ENCODE measurements at places on chromosomes 6 and 20.

DNA sequence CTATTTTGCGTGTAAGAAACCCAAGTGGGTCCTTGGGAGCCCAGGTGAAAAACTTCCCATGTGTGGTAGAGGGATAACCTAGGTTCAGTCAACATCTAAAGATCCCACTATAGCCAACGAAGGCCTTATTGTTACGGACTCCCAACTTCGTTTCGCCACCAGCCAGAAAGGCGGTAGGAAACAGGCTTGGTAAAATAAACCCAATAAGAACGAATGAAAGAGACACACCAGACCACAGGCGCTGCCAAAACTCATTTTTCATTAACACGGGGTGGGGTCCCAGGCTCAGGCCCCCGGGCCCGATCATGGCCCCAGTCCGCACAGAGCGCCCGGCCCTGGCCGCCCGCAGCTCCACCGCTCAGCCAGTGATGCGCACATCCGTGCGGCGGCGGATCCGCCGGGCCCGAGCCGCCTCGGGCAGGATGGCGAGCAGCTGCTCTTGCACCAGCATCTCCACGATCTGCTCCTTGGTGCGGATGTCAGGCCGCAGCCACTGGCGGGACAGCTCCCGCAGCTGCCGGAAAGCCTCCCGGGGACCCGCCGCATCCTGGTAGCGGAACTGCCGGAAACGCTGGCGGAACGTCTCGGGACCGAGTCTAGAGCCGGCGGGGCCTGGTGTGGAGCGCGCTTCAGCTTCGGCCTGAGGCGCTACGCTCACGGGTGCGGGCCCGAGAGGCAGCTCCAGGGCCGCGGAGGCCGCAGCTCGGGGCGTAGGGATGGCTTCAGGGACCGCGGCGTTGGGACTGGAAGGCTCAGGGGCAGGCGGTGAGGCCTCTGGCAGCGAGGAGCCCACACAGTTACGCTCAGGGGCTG, 709 bp downstream of the SCAND1 start:
- DNase-seq, result no peak

DNA sequence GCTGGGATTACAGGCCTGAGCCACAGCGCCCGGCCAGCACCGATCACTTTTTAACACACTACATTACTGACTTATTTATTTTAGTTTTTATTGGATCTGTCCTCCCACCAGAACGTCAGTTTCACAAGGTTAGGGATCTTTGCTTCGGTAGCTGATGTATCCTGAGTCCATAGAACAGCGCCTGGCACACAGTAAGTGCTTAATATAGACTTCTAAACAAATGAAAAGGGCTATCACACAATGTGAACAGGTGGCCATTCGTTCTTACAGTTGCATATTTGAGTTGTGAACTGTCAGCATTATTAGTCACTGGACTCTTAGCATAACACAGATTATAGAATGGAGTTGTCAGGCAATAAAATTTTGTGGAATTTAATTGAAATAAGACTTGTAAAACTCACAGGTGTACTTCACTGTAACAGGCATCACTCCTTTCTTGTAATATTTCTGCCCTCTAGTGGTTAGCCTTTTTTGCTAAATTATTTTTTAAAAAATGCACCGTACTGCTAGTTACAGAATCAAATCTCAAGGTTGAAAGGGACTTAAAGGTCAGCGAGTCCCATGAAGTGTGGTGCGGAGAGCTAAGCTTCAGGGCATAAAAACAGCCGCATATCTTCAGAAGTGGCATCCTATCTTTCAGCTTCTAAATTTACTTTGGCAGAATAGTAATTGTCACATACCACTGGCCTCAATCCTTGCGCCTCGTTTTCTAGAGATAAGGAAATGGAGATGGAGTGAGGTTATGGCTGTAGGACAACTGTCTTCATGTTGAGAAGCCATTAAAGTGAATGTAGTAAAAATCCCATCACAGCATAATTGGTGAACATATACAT, 3.4 kb upstream of the TBC1D7 start:
- DNase-seq, result no peak

DNA sequence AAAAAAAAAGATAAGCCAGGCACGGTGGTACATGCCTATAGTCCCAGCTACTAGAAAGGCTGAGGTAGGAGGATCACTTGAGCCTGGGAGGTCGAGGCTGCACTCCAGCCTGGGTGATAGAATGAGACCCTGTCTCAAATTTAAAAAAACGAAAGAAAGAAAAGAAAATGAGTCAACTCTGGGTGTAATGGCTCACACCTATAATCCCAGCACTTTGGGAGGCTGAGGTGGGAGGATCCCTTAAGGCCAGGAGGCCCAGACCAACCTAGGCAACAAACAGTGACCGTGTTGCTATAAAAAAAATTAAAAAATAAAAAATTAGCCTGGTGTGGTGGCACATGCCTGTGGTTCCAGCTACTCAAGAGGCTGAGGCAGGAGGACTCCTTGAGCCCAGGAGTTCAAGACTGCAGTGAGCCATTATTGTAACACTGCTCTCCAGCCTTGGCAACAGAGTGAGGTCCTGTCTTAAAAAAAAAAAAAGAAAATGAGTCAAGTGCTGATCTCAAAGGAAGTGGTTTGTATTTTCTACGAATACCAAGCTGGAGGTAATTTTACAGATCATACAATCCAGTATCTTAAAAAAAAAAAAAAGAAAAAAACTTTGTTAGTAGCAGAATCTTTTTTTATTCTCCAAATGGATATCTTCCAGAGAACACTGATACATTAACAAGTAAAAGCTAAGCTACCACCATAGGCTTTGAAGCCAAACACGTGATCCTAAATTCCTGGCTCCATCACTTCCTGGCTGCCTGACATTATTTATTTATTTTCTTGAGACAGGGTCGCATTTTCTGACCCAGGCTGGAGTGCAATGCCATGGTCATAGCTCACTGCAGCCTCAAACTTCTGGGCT, 5.7 kb downstream of the COMMD7 start:
- no peak for DNase-seq

GRCh38 chr6:107629548-107630129, 139.7 kb downstream of the SOBP start:
- DNase-seq, result peak; percentile 59

GRCh38 chr6:43455531-43456428, at the start of gene DLK2:
TSS of gene DLK2 (minus strand) at chr6:43455548. CDS start at chr6:43454825, 723 bp downstream.
- no peak for DNase-seq

DNA sequence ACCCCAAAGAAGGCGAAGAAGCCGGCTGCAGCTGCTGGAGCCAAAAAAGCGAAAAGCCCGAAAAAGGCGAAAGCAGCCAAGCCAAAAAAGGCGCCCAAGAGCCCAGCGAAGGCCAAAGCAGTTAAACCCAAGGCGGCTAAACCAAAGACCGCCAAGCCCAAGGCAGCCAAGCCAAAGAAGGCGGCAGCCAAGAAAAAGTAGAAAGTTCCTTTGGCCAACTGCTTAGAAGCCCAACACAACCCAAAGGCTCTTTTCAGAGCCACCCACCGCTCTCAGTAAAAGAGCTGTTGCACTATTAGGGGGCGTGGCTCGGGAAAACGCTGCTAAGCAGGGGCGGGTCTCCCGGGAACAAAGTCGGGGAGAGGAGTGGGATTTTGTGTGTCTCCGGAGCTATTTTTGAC, 69.6 kb downstream of the HFE start:
- peak; percentile 13 for DNase-seq

GRCh38 chr6:124676033-124676432, 286.2 kb upstream of the RNF217 start:
- no peak for DNase-seq

- DNase-seq, result no peak
Observed at GRCh38 chr20:44174996-44175765, 11.8 kb downstream of the JPH2 start.

- DNase-seq, result peak; percentile 80
Observed at GRCh38 chr6:14924126-14925024, 321.5 kb upstream of the JARID2 start.

DNA sequence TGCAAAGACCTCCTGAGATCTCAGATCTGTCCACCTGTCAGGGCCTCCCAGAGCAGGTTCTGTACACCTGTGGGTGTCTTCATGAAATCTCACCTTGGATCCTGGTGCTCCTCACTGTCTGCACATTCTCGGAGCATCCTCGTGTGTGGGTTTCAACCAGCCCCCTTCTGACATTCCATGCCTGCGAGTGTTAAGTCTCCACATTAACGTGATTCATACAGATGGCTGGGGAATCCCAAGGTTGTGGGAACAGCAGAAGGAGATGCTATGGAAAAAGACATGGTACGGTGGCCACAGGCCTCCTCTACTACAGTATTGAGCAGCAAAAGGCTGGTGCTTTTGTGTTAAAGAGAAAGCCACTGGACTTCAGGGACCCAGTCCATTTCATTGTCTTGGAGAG, 556.5 kb downstream of the DHX35 start:
- no peak for DNase-seq

GRCh38 chr6:15511248-15512125, 151.3 kb downstream of the DTNBP1 start:
- no peak for DNase-seq

GRCh38 chr6:4487538-4487937, 288.7 kb upstream of the CDYL start:
- DNase-seq, result no peak

DNA sequence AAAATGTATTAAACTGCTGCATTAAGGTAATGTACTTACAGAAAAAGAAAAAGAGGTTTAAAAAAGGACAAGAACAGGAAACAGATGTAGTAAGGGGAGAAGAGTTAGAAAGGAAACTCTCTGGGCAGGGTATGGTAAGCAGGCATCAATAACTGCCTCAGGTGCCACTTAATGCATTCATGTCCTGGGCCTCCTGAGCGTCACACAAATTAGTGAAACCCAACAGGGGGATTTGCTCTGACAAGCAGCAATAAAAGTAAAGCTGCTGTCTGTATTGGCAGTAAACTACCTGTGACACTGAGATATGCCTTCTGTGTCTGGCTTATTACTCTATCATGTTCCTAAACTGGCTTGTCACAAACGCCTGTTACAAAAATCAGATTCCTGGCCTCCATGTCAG, 1.5 kb upstream of the EFHC1 start:
- no peak for DNase-seq

DNA sequence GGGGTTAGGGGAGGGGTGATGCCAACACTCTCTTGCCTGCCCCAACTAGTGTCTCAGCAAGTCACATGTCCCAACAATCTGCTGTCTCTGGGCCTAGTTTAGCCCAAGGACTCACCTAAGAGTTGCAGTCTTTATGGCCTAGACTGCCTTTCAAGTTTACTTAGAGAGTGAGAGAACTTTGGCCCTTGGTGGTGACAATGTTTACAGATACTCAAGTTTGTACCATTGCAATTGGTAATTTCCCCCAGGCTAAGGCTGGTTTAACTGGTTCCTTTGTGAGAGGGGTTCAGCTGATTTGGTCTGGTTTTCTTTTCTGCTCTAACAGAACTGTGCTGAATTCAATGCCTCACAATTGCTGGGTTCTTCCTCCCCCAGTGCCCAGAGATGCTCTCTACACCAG, 1279.9 kb upstream of the EYS start:
- no peak for DNase-seq

DNA sequence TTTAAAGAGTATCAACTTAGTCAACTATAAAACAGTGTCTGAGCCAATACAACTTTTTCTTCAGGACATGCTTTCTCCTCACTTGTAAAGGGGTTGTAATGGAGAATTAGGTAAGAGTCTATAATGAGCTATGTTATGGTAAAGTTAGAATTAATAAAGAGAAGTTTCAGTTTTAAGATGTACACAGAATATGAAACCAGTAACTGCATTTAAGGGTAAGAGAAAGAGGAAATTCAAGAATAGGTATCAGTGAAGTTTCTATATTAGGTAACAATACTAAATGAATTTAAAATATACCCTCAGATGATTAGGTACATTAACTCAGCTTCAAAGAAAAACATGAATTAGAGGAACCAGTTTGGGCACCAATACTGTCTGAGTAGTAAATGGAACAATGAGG, 1444.3 kb upstream of the ADGRB3 start:
- no peak for DNase-seq

Data from NCI-H187 treated with DMSO at 0.1 percent for 48 hours (cell line).